ENCODE measurements at places on chromosomes 3 and 15. TPM values are rescaled to one million over a fixed set of nuclear protein-coding genes. Genes with fewer than 3 reads are reported as not detected.

The NPHP3 gene
- polyA plus RNA-seq: 1.7 TPM

- H3K27ac ChIP-seq: no peak overlapping the region
- DNase-seq: no peak
- no peaks in the 10 kb centered on the region for H3K4me1 ChIP-seq
- no peaks in the 10 kb centered on the region for H3K36me3 ChIP-seq
- H3K27me3 ChIP-seq: no peaks in the 10 kb centered on the region
- H3K4me3 ChIP-seq: no peak overlapping the region
Measured at GRCh38 chr3:93906245-93906644, 67.5 kb downstream of the PROS1 start.

The ADAMTS7 gene
- not detected for polyA plus RNA-seq

DNA sequence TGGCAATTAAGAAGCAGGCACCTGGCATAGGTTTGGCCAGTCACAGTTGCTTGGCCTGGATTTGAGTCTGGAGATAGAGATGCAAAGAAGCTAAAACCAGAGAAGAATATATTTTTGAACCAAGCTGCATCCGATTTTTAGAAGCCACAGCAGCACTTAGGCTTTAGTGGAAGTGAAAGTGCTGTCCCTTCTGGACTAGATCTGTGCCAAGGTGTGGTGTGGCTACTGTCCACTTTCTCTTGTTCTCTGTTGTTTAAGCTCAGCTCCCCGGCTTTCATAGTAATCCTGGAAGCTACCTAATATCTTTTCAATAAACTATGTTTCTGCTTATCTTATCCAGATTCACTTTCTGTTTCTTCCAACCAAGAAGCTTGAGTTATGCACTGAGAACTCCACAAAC lies 183.4 kb upstream of the THRB start:
- H3K36me3 ChIP-seq: no peaks in the 10 kb centered on the region
- no peak for DNase-seq
- no peak overlapping the region for H3K27ac ChIP-seq
- H3K4me3 ChIP-seq: no peak overlapping the region

The GRM7 gene
- polyA plus RNA-seq: not detected

The TTLL13 gene
- not detected for polyA plus RNA-seq

- no peaks in the 10 kb centered on the region for H3K4me1 ChIP-seq
- no peak overlapping the region for H3K27ac ChIP-seq
- H3K4me3 ChIP-seq: no peak overlapping the region
- H3K36me3 ChIP-seq: no peaks in the 10 kb centered on the region
Measured at GRCh38 chr15:23532024-23532423, 33.5 kb upstream of the MKRN3 start.

- peak; percentile 15 for DNase-seq
- H3K27ac ChIP-seq: peak overlapping the region; percentile 46
- H3K4me1 ChIP-seq: peaks cover 32% of the 10 kb centered on the region
- H3K36me3 ChIP-seq: no peaks in the 10 kb centered on the region
- no peaks in the 10 kb centered on the region for H3K27me3 ChIP-seq
- H3K4me3 ChIP-seq: peak overlapping the region; percentile 47
Measured at GRCh38 chr3:111072031-111072921, 660 bp downstream of the NECTIN3 start.

The SCAANT1 gene
- not detected for polyA plus RNA-seq

DNA sequence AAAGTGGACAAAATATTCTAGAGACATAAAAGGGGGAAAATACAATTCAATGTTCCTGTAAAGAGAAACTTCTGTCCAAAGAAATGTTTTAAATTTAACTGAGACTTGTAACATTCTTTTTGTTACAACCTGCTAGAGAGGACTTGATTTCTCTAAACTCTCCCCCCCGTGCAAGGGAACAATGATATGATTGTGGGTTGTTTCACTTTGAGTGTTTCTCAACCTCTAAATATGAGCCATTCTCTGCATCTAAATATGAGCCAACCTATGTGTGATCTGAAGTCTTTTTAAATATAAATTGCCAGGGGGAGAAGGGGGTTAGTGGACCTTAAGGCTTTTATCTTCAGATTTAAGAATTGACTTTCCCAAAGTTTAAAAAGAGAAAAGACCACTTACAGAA lies 14.6 kb downstream of the ZNF860 start:
- no peaks in the 10 kb centered on the region for H3K27me3 ChIP-seq
- no peaks in the 10 kb centered on the region for H3K36me3 ChIP-seq
- H3K27ac ChIP-seq: no peak overlapping the region

The MEX3B gene
- polyA plus RNA-seq: not detected

The PYGO1 gene
- not detected for polyA plus RNA-seq

The LMAN1L gene
- polyA plus RNA-seq: not detected

The LIPH gene
- polyA plus RNA-seq: not detected

GRCh38 chr3:11581237-11582190 lies 62.2 kb downstream of the VGLL4 start:
- H3K36me3 ChIP-seq: no peaks in the 10 kb centered on the region
- H3K27ac ChIP-seq: no peak overlapping the region
- H3K4me3 ChIP-seq: no peak overlapping the region
- no peaks in the 10 kb centered on the region for H3K4me1 ChIP-seq
- no peak for DNase-seq
- no peaks in the 10 kb centered on the region for H3K27me3 ChIP-seq

DNA sequence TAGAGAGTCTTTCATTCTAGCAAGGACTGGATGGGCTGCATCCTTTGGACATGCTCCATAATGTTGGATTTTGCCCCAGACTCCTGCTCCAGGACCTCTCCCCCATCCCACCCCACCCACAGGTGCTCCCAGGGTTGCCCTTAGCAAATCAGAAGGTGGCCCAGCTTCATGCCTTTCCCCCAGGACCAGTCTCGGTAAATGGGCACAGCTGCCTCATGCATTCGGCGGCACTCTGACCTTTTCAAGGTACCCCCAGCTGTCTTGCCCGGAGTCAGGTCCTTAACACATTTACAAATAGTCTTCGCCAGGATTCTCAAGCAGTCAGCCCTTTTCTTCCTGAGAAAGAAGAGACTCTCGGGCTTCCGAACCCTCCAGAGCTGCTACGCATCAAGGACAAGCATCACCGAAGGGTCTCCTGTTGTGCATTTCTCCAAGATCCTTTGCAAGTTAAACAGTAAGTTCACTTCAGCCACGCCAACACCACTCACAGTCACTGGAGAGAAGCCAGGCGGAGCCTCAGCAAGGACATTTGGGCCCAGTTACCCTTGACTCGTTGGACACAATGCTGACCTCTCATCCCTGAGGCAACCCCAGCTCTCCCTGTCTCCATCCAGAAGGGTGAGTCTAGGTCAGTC lies 287.8 kb downstream of the FAM43A start:
- H3K27ac ChIP-seq: no peak overlapping the region
- no peak overlapping the region for H3K4me3 ChIP-seq
- no peak for DNase-seq
- H3K27me3 ChIP-seq: no peaks in the 10 kb centered on the region

The STAC gene
- polyA plus RNA-seq: not detected

GRCh38 chr3:11300970-11301369 lies 28.8 kb downstream of the ATG7 start:
- H3K4me1 ChIP-seq: no peaks in the 10 kb centered on the region
- no peak overlapping the region for H3K4me3 ChIP-seq
- peaks cover 17% of the 10 kb centered on the region for H3K36me3 ChIP-seq
- no peaks in the 10 kb centered on the region for H3K27me3 ChIP-seq

- peaks cover 3% of the 10 kb centered on the region for H3K36me3 ChIP-seq
- no peaks in the 10 kb centered on the region for H3K27me3 ChIP-seq
- peak overlapping the region; percentile 80 for H3K4me3 ChIP-seq
- no peak for DNase-seq
- H3K27ac ChIP-seq: peak overlapping the region; percentile 83
Measured at GRCh38 chr3:51671734-51672475, 853 bp downstream of the TEX264 start.

The LIPC gene
- polyA plus RNA-seq: 0.25 TPM

- peak; percentile 92 for DNase-seq
- H3K4me3 ChIP-seq: peak within 1 kb of the TSS; percentile 82
- H3K27me3 ChIP-seq: no peaks in the 10 kb centered on the region
- peaks cover 17% of the 10 kb centered on the region for H3K36me3 ChIP-seq
- peak within 1 kb of the TSS; percentile 97 for H3K27ac ChIP-seq
Measured at GRCh38 chr3:179604321-179605078, at the start of the genes MRPL47 and NDUFB5. MRPL47 (minus strand) TSS chr3:179604638; CDS start chr3:179604624, 14 bp downstream. NDUFB5 (plus strand) TSS chr3:179604794; CDS start chr3:179604816, 22 bp downstream.

DNA sequence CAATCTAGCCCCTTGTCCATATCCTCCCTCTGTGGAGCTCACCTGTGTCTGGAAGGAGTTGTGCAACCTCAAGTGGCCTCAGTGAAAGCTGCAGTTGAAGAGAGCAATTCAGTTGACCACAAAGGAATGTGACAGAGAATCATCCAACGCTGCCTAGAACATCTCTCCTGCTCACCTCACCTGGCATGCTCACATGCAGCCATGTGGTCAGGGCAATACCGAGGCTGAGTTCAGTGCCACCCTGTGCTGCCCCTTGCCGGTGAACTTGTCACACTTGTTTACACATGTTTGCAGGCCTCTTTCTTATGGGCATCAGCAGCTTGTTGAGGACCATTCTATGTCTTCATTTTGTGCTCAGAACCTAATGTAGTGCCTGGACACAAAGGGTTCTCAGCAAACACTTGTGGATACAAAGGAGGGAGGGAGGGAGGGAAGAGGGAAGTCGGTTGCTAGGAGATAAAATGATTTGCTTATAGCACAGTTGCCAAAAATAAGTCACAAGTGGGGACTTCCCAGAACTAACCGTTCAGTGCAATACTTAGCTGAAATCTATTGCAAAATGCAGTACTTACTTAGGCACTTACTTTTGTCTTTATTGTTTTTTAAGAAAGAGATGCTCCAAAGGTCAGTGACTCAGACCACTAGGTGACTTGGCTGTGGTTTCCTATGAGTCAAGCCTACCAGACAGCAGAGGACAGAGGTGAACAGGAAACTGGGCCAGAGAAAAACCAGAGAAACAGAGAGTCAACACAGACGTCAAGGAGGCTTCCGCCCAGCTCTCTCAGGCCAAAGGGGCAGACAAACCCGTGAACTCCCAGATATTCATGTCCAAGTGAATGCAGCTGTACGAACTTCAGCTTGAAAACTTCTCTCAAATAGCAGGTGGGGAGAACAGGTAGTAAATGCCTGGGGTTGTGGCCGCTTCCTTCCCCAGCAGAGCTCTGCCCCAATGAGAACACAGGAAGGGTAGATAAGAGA lies 227.8 kb upstream of the CTNNB1 start:
- H3K4me3 ChIP-seq: no peak overlapping the region
- no peaks in the 10 kb centered on the region for H3K4me1 ChIP-seq
- H3K27me3 ChIP-seq: no peaks in the 10 kb centered on the region

DNA sequence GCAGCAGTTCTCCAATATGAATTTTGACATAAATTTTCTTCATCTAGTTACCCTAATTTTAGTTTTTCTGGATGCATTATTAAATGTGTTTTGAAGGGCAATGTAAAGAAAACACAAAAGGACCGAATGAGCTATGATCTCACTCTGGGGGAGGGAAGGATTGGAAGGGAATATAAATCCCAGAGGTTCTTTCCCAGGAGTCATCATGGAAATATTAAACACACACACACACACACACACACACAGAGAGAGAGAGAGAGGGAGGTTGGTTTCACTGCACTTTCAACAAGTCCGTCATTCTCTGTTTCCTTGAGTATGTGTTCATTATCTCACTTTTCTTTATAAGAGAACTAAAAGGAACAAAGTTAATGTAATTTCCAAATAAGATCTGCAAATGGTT lies 70.7 kb upstream of the DCBLD2 start:
- H3K36me3 ChIP-seq: no peaks in the 10 kb centered on the region
- H3K4me3 ChIP-seq: no peak overlapping the region
- no peaks in the 10 kb centered on the region for H3K4me1 ChIP-seq
- H3K27me3 ChIP-seq: no peaks in the 10 kb centered on the region

GRCh38 chr3:152760591-152760990 lies 74.3 kb upstream of the P2RY1 start:
- no peaks in the 10 kb centered on the region for H3K36me3 ChIP-seq
- H3K4me3 ChIP-seq: no peak overlapping the region
- DNase-seq: no peak
- no peaks in the 10 kb centered on the region for H3K27me3 ChIP-seq
- H3K4me1 ChIP-seq: no peaks in the 10 kb centered on the region

- no peaks in the 10 kb centered on the region for H3K27me3 ChIP-seq
- DNase-seq: no peak
- no peaks in the 10 kb centered on the region for H3K4me1 ChIP-seq
- H3K27ac ChIP-seq: no peak overlapping the region
- H3K4me3 ChIP-seq: no peak overlapping the region
Measured at GRCh38 chr15:35595656-35596055, 49.7 kb upstream of the DPH6 start.

DNA sequence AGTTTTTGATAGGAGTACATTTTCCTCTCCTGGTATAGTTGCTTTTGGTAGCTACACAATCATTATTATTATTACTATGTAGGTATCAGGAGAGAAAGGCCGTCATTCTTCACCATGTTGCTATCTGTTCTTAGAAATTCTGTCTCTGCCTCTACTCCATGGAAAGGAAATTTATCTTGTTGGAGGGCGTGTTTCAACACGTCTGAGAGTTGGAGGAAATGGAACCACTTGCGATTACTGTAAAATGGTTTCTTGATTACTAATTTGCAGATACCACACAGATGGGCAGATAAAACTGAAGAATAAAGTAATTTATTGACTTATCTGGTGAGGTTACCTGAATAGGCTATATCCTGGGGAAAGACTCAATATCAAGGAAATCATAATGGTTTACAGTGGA lies 488.4 kb downstream of the NR2F2 start:
- no peak overlapping the region for H3K4me3 ChIP-seq
- no peak overlapping the region for H3K27ac ChIP-seq
- DNase-seq: no peak
- no peaks in the 10 kb centered on the region for H3K4me1 ChIP-seq
- no peaks in the 10 kb centered on the region for H3K36me3 ChIP-seq

The NEK11 gene
- polyA plus RNA-seq: 1.9 TPM
